ENCODE measurements at places on chromosomes 16 and 17.

- DNase-seq: no peak
These were observed 287.1 kb upstream of the ASIC2 start for GRCh38 chr17:33580215-33580614.

GRCh38 chr16:16027728-16028310, 78.4 kb downstream of the ABCC1 start:
- DNase-seq: no peak

GRCh38 chr17:68403122-68403521, 54.2 kb downstream of the WIPI1 start:
- DNase-seq: no peak

- no peak for DNase-seq
These were observed 3.6 kb downstream of the NDUFAF8 start for GRCh38 chr17:81242421-81243332.

DNA sequence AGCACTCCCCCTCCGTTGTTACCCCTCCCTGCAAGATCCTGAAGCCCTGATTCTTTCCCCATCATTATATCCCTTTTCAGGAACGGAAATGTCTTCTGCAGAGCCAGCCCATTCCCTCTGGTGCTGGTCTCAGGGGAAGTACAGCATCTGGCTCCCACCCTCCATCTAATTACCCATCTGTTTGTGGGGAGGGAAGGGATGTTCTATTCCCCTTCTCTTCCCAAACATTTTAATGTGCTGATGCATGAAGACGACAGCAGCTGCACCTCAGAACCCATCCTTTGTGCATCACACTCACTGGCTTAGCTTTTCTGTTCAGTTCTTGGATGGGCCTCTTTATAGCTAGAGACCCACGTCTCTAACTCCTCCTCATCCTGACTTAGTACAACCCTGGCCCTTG, 367.2 kb downstream of the CDH13 start:
- no peak for DNase-seq

- DNase-seq: no peak
These were observed 19.4 kb upstream of the PLLP start for GRCh38 chr16:57303910-57304168.

- DNase-seq: no peak
These were observed 10.9 kb upstream of the CACNG4 start for GRCh38 chr17:66953630-66954020.

DNA sequence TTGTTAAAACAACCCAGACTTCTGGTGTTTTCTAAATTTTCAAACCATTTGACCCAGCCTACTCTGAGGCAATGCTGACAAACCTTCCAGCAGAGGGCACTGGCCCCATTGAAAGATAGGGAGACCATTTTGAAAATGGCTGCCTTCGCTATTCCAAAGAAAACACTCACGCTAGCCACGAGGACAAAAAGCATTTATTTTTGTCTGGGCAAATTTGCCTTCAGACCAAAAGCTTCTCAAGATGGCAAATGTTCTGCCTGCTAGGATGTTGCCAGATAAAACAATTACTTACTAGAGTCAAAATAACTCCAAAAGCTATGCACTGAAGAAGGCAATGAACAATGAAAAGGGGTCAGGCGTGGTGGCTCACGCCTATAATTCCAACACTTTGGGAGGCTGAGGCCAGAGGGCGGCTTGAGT, 296.7 kb upstream of the IRX5 start:
- no peak for DNase-seq

DNA sequence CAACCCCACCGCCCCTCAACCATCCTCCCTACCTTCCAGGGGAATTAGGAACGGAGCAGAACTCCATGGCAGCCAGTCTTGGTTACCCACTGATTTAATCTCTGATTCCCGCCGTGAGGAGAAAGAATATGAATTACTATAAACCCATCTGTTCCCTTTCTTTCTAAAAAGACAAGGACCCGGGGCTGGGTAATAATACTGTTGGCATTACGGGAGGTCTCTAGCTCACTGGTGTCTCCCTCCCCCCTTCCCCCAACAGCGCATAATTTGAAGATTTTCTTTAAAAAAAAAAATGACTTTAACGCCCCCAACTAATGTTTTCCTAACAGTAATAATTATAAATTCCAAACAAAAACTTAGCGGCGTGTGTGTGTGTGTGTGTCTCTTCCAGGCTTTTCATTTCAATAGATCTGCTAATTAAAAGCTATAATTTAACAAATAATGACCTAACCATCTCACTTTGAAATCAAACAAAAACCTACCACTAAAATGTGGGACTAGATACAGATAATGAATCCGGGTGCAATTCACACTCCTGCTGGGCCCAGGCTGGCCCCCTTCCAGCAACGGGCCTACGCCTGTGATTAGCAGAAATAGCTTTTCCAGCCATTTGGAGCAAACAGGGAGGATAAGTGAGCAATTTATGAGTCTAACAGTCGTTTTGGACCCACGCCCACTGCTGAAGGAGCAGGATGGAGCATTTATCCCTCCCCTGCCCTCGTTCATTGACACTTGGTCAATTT, 18.2 kb upstream of the BHLHA9 start:
- DNase-seq: no peak

GRCh38 chr17:29933379-29933778, 3.4 kb upstream of the SSH2 start:
- DNase-seq: no peak

DNA sequence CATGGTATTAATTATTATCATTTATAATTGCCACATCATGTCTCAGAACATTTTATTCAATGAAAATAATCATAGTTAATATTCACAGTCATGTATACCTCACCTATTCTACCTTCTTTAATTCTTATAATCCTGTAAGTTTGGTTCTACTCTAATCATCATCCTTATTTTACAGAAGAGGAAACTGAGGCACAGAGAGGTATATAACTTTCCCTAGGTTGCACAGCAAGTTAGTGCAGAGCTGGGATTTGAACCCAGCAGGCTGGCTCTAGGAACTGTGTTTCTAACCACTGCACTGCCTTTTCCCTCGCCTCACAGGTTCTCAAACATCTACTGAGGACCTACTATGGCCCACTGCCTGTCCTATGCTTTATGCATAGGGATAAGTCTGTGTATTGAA, 32.7 kb downstream of the WSB1 start:
- no peak for DNase-seq

DNA sequence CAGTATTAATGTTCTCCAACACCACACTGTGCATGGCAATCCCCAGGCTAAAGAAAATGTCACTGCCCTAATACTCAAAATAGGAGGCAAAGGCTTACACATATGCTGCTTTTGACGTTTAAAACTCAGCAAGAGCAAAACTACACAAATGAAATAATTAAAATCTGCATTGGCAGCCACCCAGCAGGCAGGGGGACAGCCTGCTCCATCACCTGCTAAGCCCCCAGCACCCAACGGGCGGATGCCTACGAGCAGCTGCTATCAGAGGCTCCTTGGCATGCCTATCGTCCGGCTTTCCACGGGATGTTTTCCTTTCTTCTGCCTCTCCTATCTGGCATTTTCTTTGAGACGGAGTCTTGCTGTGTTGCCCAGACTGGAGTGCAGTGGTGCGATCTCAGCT, 337.5 kb downstream of the SOX9 start:
- DNase-seq: no peak

GRCh38 chr16:17574256-17574655, 103.5 kb upstream of the XYLT1 start:
- no peak for DNase-seq

- no peak for DNase-seq
These were observed 387 bp downstream of the MRPL28 start for GRCh38 chr16:369866-370436.

- no peak for DNase-seq
These were observed 128.8 kb downstream of the MGAT5B start for GRCh38 chr17:76996741-76997694.

DNA sequence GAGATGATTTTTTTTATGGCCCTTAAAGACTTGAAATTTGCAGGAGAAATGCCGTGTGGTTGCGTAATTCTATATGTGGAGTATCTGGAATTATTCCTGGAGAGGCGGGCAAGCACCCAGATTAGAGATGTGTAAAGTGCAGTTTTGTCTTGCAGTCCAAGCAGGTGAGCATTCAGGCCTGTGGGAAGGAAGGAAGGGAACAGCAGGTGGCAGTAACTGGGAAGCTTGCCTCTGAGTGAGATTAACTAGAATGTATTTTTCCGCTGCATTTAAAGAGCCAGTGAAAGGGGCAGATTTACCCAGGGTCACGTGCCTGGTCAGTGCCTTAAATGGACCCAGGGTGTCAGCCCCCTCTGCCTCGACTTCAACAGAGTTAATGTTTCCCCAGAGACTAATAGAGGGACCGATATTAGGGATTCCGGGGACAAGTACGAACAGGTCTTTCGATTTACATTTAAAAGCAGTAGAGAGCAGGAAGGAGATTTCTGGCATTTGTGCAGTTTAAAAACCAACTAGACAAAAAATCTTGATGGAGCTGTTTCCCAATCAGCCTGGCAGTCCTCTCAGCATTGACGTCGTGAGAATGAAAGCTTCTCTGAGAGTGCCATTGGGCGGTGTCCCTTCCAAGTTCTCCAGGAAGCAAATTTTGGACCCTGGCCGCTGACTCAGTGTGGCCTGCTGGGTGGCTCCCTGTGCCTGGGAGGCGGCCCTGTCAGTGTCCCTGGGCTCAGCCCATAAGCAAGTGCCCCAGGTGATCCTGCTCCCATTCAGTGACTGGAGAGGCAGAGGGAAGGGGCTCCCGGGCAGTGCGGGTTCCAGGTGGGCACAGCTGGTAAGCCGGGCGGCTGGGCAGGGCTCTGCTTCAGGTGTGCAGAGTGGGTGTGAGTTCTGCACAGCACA, 38.2 kb downstream of the KSR1 start:
- DNase-seq: peak; percentile 80

DNA sequence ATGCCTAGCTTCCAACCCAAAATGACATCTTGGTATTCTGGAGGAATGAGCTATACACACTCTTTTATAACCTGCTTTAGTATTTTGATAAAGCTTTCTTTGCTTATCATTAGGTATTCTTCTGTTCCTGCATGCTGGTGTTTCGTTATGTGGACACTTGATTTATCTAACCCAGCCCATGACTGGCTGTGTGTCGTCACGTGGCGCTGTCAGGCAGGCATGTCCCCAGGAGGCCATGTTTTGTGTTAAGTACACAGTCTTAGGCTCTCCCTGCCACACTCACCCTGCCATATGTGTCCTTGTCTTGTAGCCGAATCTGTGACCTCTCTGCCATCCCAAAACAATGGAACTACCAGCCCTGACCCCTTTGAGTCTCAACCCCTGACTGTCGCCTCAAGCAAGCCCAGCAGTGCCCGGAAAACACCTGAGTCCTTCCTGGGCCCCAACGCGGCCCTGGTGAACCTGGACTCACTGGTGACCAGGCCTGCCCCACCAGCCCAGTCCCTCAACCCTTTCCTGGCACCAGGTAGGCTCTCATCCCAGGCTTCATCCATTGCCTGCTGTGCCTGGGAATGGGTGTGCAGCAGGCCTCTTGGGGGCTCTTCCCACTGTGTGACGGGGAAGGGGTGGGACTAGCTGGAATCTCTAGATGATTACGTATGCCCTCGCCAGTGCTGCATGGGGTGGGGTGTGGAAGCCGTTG, 30.8 kb downstream of the B9D1 start:
- no peak for DNase-seq

- DNase-seq: no peak
These were observed 1.2 kb downstream of the CNTNAP1 start for GRCh38 chr17:42683407-42684034.

- DNase-seq: peak; percentile 6
These were observed 111.2 kb downstream of the CCT6B start for GRCh38 chr17:34850023-34850422.

DNA sequence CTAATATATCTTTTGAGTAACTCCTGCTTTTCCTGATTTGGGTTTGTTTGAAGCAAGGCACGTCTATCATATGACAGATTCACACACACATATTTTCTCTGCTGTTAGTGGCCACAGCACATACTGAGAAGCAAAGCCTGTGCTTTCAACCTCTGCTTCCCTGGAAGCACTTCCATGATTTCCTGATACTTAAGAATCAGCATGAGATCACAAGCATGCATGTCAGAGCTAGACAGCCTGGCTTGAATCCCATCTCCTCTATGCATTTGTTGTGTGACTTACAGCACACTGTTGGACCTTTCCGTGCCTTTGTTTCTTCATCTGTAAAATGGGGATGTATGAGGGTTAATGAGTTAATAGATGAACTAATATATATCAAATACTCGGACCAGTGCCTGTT, 151.1 kb upstream of the NOL11 start:
- no peak for DNase-seq

GRCh38 chr16:82061861-82062525, 26.9 kb downstream of the HSD17B2 start:
- DNase-seq: peak; percentile 35

DNA sequence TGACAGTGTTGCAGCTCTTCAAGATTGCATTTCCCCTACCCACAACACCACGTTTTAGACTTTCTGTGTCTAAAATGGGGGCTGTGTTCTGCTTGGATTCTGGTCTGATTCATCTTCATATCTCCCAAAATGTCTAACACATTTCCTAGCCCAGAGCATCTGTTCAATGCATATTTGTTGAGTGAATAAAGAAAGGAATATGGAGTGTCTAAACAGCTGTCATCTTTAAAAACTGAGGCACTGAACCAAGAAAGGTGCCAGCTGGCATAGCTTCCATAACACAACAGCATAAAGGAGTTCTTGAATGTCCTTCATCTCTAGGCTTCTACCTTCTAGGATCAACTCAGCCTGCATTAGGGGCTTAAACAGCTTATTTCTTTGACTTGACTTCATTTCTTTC, 67.4 kb downstream of the CDH11 start:
- DNase-seq: no peak

- DNase-seq: peak; percentile 59
These were observed 7.0 kb downstream of the INPP5K start for GRCh38 chr17:1509290-1509881.

DNA sequence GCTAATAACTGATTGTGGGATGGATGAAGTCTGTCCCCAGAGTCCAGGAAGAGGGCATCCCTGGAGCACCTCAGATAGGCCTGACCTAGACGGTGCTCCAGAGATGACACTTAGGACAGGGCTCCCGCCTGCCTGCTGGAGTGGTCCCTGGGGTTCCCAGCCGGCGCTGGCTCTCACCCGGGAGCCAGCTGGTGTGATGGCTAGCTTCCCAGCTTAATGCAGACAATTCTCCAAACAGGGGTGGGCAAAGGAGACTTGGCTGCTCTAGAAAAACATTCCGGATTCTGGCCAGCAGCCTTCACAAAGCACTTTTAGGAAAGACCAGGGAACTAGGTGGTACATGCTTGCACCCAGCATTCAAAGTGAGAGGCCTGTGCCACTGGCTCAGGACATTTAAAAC, 18.6 kb downstream of the ACE start:
- no peak for DNase-seq

- no peak for DNase-seq
These were observed 2.5 kb downstream of the NME3 start for GRCh38 chr16:1768767-1769401.

Data from suppressor macrophage treated with lipopolysaccharide for 4 hours (primary cell).